NB4 (cell line): ENCODE measurements at places on chromosomes 12 and 14.
A peak's percentile ranks its signal among the peaks of the same experiment; 100 is the strongest.

DNA sequence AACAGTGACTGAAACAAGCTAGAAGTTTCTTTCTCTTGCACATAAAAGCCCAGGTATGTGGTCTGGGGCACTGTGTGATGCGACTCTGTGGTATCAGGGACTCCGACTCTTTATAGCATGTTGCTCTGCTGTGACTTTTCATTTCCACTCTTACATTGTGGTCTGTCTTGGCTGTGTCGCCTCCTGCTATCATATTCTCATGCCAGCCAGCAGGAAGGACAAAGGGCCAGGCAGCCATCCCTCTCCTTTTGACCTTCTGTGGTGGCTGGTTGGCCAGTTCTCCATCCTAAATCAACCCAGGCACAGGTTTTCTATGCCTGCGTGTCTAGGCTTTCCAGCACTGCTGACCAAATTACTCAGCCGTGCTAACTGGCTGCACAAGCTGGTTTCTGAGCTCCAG lies 8.0 kb downstream of the ACAD10 start:
- DNase-seq, result no peak

DNA sequence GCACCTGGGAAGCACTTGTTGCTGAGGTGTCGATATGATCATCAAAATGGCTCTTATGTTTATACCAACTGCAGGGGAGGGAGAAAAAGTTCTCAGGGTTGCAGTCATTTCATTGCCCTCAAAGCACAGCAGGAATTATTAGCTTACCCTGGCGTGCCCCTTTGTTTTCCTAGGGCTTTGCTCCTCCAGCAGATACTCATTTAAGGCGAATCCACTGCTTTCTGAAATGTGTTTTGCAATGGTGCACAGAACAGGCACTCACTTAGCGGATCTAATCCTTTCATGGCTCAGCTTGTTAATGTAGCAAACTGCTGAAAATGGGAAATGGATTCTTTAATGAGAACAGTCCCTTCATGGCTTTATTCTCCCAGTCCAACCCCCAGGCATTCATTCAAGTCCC lies 76.7 kb downstream of the NKX2-1 start:
- no peak for DNase-seq

- no peak for DNase-seq
Observed at GRCh38 chr12:101832030-101832429, 1.3 kb upstream of the GNPTAB start.

DNA sequence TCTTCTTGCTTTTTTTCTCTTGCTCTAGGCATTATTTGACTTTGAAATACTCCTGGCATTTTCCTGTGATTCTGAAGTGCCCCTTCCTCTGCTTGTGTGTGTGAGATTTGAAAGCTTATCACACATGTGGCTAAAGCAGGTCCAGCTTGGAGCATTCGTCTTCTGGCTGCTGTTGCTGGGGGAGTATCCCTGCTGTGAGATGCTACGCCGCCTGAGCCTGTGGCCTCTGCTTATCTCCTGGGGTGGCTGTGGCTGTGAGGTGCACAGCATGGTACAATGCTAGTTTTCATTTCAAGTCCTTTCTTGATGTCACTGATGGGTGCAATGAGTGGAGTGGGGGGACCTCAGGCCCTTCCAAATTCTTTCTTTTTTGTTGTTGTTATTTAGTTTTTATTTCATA lies 371.8 kb downstream of the ZFP36L1 start:
- no peak for DNase-seq

DNA sequence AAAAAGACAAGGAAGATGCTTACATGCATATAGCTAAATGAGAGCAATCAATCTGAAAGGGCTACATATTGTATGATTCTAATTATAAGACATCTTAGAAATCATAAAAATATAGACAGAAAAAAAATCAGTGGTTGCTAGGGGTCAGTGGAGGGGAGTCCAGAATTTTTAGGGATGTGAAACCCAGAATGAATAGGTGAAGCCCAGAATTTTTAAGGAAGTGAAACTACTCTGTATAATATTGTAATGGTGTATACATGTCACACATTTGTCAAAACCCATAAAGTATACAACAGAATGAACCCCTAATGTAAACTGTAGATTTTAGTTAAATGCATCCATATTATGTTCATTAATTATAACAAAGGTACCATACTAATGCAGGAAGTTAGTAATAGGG lies 713.2 kb downstream of the FLRT2 start:
- peak; percentile 14 for DNase-seq

- peak; percentile 44 for DNase-seq
Observed at GRCh38 chr14:75495882-75496281, 26.4 kb upstream of the BATF start.

DNA sequence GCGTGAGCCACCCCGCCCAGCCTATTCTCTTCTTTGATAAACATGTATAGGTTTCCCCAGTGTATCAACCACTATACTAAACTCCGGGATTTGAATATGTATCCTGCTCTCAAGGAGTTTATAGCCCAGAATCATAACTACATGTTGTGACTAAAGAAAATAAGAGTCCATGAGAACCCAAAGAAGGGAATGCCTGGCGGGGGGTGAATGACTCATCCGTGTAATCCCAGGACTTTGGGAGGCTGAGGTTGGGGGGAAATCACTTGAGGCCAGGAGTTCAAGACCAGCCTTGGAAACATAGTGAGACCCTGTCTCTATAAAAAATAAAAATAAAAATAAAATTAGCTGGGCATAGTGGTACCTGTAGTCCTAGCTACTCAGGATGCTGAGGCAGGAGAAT lies 57.2 kb downstream of the SIX6 start:
- DNase-seq, result no peak

GRCh38 chr12:30859226-30859625 lies 67.3 kb upstream of the TSPAN11 start:
- no peak for DNase-seq

- no peak for DNase-seq
Observed at GRCh38 chr12:50951112-50951511, 1.2 kb upstream of the HIGD1C start.

GRCh38 chr12:75658901-75659823 lies 147.8 kb upstream of the KRR1 start:
- peak; percentile 55 for DNase-seq

DNA sequence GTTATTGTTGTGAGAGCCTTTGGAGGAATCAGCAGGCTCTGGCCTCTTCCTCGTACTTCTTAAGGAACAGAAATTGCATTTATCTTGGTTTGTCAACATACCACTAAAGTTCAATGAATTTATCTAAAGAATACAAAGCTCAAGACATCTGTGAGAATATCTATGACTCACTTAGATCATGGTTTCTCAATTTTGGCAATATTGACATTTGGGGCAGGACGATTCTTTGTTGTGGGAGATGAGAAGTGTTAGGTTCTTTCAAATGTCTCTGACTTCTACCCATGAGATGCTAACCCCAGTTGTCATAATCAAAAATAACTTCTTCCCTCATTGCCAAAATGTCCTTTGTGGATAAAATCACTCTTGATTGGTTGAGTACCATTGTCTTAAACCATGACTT lies 1190.3 kb downstream of the GALC start:
- no peak for DNase-seq

DNA sequence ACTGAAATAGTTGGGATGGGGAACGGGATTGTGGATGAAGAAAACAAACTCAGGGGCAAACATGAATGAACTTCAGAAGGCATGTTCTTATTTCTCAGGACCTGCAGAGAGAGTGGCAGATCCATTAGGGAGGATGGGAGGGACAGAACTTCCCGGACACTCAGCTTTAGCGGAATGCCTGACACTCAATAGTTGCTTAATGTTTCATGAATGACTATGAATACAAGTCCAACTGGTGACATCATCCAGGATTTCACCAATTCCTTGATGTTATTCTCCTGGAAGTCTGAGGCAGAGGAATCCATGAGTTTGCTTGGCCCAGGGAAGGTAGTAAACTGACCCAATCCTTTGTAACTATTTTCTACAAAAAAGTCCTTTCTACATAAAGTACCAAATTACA lies 37.8 kb upstream of the LRRC10 start:
- DNase-seq, result no peak

DNA sequence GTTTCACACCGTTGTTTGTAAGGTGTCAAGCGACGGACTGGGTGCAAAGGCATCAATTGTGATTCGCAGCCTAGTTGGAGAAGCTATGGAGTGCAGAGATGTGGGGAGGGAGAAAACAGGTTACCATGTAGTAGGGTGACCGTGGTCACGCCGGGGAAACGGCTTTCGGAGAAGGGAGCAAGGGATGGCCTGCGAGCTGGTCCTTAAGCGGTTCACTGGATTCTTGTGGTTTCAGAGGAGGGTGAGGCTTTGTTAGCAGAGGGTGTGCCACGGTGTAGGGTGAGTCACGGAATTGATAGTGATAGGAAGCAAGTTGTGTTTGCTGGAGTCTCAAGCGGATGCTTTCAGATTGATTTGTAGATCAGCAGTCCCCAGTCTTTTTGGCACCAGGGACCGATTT lies 2.3 kb downstream of the PIWIL1 start:
- no peak for DNase-seq

- no peak for DNase-seq
Observed at GRCh38 chr12:53965281-53966084, 7.4 kb upstream of the HOXC11 start.

DNA sequence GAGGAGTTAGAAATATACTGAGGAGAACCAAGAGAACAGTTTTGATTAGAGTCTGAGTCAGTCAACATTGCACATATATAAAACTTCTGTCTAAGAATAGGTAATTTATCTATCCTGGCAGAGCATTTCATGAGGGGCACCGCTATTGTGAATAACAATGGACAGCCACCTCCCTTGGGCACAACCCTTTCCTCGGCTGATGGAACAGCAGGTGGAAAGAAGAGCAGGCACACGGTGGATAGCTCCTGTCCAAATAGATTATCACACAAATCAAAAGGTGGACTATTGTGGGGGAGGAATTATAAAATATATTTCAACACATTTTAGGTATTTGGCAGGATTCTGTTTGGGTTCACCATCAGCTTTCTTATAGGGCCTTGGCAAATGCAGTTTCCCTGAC lies 84.0 kb upstream of the PTPRB start:
- DNase-seq, result no peak

GRCh38 chr14:88196925-88197324 lies 126.1 kb downstream of the KCNK10 start:
- no peak for DNase-seq

GRCh38 chr12:54211920-54212319 lies 23.1 kb upstream of the SMUG1 start:
- DNase-seq, result no peak

- DNase-seq, result peak; percentile 79
Observed at GRCh38 chr12:100404769-100405407, 48.0 kb downstream of the SLC17A8 start.

- no peak for DNase-seq
Observed at GRCh38 chr12:81541121-81541520, 218.0 kb downstream of the PPFIA2 start.

DNA sequence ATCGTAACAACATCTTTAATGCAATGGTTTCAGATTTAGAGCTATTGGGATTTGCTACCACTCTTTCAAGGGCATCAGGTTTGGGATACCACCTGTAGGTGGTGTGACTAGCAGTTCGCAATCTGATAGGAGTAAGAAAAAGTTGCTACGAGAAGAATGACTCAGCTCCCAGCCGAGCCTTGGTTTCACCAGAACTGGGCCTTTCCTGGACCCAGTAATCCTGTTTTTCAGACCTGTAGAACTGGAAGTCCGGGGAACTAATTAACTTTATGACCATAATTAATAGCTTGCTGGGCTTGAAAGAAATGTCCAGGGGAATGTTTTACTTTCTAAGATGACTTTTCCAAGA lies 770 bp downstream of the ABHD4 start:
- DNase-seq, result no peak

DNA sequence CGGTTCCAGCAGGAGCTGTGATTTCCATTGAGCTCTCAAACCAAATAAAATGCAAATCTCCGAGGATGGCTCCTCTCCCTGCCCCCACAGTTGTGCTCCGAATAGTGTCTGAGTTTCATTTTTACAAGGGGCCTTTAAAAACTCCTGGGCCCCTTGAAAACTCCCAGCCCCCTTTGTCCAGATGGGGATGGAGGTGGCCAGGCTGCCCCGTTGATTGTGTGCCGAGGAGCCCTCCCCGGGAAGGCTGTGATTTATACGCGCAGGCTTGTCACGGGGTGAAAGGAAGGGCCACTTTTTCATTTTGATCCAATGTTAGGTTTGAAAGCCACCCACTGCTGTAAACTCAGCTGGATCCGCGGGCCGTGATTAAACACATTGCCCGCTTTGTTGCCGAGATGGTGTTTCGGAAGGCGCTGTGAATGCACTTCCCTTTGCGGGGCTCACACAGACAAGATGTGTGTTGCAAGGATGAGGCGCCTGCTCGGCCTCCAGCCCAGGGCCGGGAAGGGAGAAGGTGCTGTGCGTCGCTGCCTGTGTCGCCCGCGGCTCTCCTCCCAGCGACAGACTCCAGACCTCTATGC lies 98.8 kb downstream of the TMEM132C start:
- DNase-seq, result peak; percentile 12

DNA sequence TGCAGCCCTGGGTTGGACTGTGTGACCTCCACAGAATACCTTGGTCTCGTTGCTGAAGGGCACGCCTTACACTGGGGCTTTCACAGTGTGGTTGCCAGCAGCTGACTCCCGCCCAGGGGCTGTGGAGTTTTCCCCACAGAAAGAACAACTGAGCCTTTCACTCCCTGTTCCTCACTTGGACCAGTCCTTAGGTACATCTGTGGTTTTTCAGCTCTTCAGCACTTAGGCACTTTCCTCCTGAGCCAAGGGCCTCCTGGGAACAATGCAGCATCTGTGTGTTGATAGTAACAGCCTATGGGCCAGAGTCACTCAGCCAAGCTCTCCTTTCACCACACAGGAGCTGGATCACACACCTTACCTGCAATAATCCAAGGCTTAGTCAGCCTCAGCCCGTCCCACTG lies 25.0 kb downstream of the ERP27 start:
- DNase-seq, result no peak

GRCh38 chr14:22536853-22537338 lies 52.1 kb downstream of the DAD1 start:
- peak; percentile 97 for DNase-seq

GRCh38 chr12:112977641-112978040 lies 678 bp upstream of the OAS2 start:
- DNase-seq, result no peak

DNA sequence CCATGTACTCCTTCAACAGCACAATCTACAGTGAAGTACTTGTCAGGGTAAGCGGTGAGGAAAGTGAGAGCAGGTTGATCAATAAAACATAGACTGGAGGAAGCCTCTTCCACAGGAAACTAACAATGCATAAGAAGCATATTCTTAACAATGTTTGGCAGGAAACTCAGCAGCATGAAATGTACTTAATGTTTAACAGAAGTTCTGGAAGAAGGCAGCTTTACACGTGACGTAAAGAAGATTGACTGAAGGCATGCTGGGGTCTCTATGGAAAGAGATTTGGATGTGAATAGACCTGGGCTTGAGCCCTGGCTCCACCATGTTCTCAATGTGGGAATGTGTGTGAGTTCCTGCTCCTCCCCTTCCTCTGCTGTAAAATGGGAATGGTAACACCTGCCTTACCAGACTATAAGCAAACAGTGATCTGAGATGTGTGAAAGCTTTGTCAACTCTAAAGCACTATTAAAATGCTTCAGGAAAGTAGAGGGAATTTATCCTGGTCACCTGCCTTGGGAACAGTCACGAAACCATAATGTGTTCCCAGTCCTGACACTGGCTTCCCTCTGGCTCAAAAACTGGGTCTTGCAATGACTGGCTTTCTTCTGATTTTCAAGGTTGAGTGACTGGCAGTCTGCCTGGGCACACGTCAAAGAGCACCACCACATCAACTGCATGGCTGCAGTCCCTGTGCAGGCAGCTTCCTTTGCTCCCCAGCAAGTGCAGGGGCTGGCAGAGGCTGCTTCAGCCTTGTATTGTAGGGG lies 384.6 kb downstream of the APAF1 start:
- DNase-seq, result no peak

GRCh38 chr14:93857081-93857480 lies 68.8 kb upstream of the PRIMA1 start:
- DNase-seq, result no peak

- DNase-seq, result no peak
Observed at GRCh38 chr14:67232066-67232465, 9.2 kb upstream of the PALS1 start.
